ENCODE measurements at places on chromosomes 11 and 22.

DNA sequence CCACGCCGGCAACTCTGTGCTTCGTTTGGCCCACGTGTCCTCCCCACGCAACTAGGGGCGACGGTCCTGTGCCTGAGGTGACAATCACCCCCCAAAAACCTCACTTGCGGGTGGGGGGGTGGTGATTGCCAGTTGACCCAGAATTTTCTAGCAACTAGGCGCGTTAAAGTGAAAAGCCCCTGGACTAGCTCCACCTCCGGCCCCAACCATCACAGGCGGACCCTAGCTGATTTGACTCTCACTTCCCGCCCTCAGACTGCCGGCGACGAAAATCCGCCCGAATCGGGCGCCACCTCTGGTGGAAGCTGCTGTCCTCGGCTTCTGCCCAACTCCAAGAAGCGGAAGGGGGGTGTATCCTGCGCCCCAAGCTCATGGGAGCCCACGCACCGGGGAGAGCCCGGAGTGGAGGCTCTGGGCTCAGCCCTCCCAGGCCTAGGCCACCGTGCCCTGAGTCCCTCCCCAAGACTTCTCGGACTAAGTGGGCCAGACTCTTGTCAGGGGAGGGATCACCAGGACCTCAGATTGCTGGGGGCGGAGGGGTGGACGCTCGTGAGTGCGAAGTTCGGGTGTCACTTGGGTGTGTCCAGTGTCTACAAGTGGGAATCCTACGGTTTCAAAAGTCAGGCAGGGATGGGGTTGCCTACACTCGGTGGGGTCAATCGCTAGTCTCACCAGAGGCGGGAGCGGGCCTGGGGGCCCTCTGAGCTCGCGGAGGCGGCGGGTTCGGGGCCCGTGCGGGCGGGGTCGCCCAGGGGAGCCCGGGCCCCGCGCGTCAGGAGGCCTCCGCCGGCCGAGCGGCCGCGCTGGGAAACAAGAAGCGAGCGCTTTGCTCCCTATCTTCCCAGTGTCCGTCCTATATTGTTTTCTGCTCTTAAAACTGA lies 12.3 kb downstream of the PAX6 start:
- no peak for DNase-seq

GRCh38 chr22:37193629-37194191 lies 5.7 kb upstream of the C1QTNF6 start:
- no peak for DNase-seq

DNA sequence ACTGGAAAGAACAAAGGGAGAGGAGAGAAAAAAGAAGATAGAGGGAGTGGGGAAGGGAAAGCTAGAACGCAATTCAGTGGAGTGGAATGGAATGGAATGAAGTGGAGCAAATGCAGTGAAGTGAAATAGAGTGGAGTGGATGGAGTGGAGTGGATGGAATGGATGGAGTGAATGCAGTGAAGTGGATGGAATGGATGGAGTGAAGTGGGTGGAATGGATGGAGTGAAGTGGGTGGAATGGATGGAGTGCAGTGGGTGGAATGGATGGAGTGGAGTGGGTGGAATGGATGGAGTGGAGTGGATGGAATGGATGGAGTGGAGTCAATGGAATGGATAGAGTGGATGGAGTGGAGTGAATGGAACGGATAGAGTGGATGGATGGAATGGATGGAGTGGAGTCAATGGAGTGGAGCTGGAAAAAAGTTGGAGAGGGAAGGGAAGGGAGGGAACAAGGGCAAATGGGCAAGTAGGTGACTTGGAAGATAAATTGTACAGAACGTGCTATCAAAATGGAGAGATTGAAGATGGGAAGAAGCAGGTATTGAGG lies 13.9 kb downstream of the IFITM10 start:
- DNase-seq, result no peak

DNA sequence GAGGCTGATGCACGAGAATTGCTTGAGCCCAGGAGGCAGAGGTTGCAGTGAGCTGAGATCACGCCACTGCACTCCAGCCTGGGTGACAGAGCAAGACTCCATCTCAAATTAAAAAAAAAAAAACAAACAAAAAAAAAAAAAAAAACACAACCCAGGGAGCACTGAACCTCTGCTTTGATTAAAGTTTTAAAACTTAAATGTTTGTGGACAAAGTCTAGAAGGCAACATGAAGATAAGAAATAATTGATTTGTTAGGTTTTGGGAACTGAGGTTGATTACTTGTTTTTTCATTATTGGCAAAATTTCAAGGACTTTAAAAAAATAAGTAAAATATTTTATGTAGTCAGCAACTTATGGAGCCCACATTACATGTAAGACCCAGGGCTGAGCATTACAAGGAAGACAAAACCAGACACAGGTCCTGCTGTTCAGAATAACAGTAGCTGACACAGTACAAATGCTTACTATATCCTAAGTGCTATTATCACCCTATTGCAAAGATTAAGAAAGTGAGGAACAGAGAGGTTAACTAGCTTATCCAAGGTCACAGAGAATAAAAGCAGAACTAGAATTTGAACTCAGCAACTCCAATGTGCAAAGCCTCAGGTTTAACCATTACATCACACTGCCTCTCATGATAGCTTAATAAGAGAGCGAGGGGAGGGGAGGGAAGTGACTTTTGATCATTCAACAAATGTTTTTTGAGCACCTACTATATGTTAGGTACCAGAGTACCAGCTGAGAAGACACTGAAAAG lies 2.3 kb upstream of the CRY2 start:
- no peak for DNase-seq

- DNase-seq, result no peak
These were observed 6.3 kb upstream of the IL2RB start for GRCh38 chr22:37155971-37156370.

- no peak for DNase-seq
These were observed 390.5 kb downstream of the TMEM135 start for GRCh38 chr11:87428266-87428665.

DNA sequence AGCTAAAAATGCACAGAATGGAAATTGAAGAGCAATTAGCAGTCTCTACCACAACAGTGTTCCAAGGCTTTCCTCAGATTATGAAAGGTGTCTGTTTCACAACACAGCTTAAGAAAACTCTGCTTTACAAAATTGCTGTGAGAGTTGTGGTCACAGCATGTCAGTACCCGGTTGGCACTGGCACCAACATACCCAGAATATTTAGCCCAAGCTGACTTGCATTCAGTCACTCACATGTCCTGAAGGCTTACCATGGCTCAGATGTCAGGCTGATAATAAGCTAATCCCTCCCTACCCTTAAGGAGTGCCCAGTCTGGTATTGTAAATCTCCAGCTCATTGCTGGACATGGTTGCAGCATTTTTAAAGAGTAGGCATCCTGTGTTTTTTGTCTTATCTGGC lies 14.9 kb downstream of the NCR3LG1 start:
- no peak for DNase-seq

DNA sequence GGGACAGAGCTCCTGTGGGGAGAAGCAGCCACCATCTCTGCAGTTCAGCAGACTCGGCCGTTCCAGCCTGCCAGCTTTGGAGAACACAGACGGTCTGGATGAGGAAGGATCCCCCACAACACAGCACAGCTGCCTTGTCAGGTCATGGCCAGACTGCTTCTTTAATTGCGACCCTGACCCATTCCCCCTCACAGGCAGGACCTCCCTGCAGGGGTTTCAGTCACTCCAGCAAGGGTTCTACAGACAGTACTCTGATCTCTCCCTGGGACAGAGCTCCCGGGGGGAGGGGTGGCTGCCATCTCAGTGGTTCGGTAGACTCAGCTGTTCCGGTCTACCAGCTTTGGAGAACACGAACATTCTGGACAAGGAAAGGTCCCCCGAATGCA lies 173.5 kb downstream of the TTC28 start:
- DNase-seq, result no peak

DNA sequence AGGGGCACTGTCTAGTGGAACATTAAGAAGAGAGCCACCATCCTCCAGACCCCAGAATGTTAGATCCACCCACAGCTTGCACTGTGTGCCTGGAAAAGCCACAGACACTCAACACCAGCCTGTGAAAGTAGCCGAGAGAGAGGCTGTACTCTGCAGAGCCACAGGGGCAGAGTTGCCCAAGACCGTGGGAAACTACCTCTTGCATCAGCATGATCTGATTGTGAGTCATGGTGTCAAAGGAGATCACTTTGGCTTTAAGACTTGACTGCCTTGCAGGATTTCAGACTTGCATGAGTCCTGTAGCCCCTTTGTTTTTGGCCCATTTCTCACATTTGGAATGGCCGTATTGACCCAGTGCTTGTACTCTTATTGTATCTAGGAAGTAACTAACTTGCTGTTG lies 115.9 kb upstream of the CCDC179 start:
- no peak for DNase-seq

- DNase-seq, result no peak
These were observed 37.8 kb downstream of the ZNF143 start for GRCh38 chr11:9498457-9499078.

DNA sequence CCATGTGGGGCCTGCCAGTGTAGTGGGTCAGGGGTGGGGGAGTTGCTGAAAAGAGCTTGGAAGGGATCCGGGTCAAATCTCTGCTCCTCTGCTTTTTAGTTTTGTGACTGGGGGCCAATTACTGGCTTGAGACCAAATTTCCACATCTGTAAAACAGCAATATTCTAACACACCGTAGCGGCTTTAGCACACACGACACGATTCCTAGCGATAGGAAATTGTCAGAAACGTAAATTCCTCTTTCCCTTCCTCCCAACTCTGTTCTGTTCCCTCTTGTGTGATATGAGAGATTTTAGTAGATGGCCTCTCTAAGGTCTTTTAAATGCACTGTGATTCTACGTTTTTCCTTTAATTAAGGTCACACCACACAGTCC lies 71.9 kb downstream of the MICAL2 start:
- no peak for DNase-seq

GRCh38 chr22:20659258-20659657 lies 114.7 kb upstream of the SERPIND1 start:
- no peak for DNase-seq

DNA sequence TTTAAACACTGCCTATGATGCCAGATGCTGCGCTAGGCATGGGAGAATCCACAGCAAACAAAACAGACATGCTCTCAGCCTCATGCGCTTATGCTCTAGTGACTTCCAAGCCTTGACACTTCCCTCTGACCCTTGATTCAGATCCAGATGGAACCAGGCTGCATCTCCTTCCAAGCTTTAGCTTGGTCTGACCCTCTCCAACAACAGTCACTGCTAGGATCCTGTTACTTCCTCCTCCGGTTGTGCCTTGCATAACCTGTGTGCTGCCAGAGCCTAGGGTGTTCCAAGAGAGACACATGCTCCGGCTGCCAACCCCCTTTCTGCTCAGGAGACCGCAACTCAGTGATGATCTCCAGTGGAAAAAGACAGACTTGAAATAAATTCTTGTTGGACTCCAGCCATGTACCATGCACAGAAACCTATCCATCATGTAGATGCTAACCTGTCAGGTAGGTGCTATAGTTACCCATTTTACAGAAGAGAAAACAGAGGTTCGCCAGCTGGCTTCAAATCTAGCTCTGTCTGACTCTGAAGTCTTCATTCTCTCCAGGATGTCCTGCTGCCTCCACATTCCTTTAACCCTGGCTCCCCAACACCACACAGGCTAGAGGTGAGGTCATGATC lies 136.3 kb upstream of the TEAD1 start:
- no peak for DNase-seq

- no peak for DNase-seq
These were observed 8.6 kb downstream of the THYN1 start for GRCh38 chr11:134244593-134244992.

GRCh38 chr11:106827687-106828086 lies 190.6 kb downstream of the GUCY1A2 start:
- no peak for DNase-seq

DNA sequence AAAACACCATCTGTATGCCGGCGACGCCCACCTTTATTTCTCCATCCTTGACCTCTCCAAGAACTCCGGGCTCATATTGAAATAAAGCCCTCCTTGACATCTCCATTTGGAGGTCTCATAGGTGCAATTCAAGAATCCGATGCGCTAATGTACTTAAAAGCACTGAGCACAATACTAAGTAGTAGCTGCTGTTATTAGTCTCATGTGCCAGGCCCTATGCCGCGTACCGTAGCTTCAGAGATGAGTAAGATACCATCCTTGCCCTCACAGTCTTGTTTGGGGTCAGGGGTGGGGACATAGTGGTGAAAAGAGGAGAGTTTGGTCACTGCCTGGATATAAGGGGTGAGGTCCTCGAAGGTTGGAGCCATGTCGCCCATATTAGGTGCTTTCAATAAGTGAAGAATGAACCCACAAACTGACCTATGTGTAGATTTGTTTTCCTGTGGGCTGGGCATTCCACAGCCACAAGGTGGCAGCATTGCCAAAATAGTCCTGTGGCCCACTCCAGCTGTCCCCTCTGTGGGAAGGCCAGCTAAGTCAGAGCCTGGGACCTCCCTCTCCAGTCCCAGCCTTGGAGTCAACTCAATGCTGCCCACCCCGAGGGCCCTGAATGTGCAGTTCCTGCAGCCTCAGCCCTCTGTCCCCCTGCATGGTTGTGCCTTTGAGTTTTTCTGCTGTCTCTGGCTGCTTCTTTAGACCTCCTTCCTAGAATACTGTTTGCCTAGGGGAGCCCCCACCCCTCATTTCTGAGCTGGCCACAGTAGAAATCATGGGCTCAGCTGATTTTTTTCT lies 6.5 kb downstream of the DCPS start:
- DNase-seq, result no peak

DNA sequence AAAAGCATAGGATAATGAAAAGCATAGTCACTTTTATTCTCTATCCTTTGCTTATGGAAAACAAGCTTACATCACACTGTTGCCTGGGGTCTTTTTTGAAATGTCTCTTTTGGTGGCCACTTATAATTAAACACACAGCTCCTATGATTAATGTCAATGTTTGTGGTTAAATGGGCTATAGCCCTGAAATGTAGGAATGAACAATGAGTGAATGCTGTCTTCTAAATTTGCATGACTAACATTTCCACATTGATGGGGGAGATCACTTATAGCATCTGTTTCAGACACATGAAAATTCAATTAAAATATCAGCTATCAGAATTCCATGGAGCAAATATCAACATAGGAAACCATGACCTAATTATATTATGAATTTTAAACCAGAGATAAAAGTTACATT lies 171.4 kb upstream of the FAT3 start:
- DNase-seq, result no peak

DNA sequence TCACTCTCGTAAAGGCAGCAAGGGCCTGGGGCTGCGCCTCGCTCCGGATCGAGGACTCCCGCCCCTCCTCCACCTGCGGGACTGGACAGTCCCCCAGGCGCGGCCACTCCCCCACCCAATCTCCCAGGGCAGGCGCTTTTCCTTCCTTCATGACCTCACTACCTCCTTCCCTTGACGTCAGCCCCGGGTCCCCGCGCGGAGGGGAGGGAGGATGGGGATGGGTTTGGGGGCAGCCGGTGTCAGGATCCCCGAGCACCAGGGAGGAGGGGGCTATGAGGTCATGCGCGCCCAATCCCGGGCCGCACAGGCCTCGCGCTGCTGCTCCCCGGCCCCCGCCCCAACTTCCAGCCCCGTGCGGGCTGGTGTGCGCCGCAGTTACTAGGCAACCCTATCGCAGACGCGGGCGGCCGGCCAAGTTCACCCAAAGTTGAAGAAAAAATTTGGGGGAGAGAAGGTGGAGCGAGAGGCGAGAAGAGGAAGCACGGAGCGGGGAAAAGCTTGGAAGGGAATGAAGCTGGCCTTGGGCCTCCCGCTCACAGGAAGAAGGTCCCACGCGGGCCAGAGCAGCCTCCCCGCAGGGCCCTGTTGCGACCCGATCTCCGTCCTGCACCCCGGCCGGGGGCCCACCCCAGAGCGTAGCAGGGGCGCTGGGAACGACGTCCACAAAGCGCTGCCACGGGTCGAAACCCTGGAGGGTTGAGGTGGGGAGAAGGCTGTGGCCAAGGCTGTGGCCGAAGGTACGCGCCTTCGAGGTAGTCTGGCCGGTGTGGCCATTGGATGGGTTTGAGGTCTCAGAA lies 8.3 kb downstream of the WT1 start:
- no peak for DNase-seq

GRCh38 chr11:74735365-74735928 lies 4.2 kb upstream of the CHRDL2 start:
- DNase-seq, result no peak
